ENCODE measurements at places on chromosomes 5 and 9.

GRCh38 chr5:74903165-74903787 is 37.1 kb upstream of the FAM169A start:
- DNase-seq = no peak

DNA sequence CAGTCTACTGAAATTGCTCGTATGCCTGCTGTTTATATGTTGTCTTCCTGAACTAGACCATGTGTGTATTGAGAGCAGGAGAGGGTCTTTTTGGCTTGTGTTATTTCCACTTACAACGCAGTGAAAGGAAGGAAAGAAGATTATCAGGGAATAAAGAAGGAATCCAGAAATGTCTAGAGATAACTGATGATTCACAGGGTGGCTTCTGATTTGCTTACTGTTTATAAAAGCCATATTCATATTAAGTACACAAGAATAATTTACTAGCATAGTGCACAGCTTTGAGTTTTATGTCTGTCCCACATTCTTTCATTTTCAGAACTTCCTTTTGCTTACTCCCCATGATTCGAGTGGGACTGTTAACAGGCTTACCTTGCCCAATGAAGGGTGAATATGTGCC is 72.1 kb downstream of the PRLR start:
- DNase-seq = no peak

GRCh38 chr5:89545076-89545475 is 662.1 kb upstream of the MEF2C start:
- DNase-seq = no peak

GRCh38 chr9:123927625-123928532 is 2.0 kb downstream of the DENND1A start:
- no peak for DNase-seq

All from skeletal muscle cell (primary cell).